ENCODE measurements at places on chromosomes 2 and 18.
A peak's percentile ranks its signal among the peaks of the same experiment; 100 is the strongest.

- no peak for DNase-seq
Measured at GRCh38 chr2:61784643-61785042, 69.2 kb downstream of the FAM161A start.

DNA sequence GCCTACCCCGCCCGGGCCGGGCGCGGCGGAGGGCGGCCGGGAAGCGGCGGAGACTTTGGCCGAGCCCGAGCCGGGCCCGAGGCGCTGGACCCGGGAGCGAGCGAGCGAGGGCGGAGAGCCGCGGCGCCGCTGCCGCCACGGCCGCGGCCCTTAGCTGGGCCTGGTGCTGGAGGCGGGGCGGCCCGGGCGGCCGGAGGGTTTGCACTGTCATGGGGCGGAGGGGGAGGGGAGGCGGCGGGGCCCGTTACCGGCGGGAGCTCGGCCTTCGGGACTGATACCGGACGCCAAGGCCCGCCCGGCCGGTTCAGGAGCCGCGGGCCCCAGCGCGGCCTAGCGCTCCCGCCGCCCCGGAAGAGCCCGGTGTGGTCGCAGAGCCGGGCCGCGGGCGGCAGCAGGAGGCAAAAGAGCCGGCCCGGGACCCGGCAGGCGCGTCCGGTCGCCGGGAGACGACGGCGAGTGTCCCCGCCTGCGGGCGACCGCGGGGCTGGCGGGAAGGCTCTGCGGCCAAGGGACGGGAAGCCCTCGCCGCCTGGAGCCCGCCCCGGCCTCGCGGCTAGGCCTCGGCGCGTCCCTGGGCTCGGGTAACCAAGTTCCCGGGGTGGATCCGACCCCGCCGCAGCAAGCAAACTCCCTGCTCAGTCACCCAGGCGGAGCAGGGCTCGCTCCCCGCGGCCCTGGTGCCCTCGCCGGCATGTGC, 697 bp downstream of the KCMF1 start:
- no peak for DNase-seq

DNA sequence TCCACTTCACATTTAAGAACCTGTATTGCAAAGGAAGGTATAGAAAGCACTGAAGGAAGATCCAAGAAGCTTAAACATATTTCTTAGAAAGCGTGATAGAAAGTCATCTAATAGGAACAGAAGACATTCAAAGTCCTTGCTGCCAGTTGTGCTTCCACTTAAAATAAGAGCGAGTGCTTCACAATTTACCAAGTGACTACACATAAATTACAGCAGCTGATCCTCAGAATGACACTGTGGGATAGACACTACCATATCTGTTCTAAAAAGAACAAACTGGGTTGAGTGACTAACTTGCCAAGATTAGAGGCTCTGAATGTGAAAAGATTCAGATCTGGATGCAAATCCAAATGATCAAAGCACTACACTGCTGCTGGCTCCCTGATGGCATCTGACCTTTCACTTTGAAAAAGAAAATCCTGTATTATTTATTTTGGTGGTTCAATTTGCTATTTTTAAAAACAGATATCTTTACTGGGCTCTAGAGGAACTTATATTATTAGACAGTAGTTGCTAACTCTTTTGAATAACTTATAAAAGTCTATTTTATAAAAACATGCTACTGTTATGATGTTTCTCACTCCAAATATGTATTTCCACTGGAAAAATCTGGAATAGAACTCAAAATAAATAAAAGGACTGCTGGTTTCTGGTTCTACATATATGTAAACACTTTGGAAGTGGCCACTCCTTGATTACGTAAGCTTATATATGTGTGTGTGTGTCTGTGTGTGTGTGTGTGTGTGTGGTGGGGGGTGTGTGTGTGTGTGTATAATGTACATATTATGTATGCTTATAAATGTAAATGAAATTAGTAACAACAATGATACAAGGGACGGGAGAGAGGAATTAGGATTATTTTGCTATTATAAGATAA, 57.4 kb downstream of the KIDINS220 start:
- DNase-seq: no peak

GRCh38 chr2:109513749-109514588, 99.8 kb downstream of the SEPTIN10 start:
- DNase-seq: peak; percentile 64

DNA sequence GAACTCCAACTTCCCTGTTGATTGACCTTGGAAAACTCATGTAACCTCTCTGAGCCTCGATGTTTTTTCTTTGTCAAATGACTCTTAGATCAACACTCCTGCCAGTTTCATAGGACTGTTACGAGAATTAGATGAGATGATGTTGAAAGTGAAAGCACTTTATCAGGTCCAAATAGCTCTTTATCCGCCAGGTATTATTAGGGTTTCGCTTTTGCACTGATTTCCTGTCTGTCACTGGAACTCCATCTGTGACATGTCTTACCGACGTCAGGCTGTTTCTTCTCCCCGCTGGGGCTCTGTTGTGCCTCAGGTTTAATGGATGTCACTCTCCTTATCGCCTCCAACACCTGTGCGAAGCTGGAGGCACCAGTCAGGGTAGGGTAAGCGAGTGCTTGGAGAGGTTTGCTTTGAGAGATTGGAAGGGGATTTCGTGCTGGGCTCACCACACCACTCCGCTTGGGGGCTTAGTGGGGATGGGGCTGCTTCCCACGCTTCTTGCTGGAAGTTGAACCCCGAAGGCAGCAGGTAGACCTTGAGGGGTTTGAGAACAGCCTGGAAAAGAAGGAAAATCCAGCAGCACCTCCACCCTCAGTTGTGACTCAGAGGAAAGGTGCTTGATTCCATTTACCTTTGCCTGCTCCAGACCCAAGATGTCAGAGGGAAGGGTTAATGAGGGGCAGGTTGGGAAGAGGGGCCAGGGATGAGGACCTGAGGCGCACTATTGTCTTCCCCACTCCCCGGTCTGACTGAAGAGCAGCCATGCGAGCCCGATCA, 4.3 kb downstream of the GAD1 start:
- DNase-seq: no peak

DNA sequence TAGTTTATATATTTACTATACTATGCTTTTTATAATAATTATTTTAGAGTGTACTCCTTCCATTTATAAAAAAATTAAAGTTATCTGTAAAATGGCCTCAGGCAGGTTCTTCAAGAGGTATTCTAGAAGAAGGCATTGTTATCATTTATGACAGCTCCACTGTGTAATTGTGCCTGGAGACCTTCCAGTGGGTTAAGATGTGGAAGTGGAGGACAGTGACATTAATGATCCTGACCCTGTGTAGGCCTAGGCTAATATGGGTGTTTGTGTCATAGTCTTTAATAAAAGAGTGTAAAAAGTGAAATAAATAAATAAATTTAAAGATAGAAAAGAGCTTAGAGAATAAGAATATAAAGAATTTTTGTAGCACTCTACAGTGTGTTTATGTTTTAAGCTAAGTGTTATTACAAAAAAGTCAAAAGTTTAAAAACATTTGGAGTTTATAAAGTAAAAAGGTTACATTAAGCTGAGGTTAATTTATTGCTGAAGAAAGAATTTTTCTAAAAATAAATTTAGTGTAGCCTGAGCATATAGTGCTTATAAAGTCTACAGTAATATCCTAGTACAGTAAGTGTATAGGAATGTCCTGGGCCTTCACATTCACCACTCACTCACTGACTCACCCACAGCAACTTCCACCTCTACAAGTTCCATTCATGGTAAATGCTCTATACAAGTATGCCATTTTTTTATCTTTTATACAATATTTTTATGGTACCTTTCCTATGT, 190.0 kb upstream of the SESTD1 start:
- peak; percentile 95 for DNase-seq

- DNase-seq: no peak
Measured at GRCh38 chr18:78932281-78932680, 47.3 kb upstream of the SALL3 start.

GRCh38 chr2:115558725-115559124, 1116.3 kb downstream of the DPP10 start:
- DNase-seq: no peak

- DNase-seq: peak; percentile 94
Measured at GRCh38 chr2:18154259-18154658, 275.8 kb downstream of the KCNS3 start.

GRCh38 chr18:77006305-77007175, 126.0 kb downstream of the MBP start:
- no peak for DNase-seq

DNA sequence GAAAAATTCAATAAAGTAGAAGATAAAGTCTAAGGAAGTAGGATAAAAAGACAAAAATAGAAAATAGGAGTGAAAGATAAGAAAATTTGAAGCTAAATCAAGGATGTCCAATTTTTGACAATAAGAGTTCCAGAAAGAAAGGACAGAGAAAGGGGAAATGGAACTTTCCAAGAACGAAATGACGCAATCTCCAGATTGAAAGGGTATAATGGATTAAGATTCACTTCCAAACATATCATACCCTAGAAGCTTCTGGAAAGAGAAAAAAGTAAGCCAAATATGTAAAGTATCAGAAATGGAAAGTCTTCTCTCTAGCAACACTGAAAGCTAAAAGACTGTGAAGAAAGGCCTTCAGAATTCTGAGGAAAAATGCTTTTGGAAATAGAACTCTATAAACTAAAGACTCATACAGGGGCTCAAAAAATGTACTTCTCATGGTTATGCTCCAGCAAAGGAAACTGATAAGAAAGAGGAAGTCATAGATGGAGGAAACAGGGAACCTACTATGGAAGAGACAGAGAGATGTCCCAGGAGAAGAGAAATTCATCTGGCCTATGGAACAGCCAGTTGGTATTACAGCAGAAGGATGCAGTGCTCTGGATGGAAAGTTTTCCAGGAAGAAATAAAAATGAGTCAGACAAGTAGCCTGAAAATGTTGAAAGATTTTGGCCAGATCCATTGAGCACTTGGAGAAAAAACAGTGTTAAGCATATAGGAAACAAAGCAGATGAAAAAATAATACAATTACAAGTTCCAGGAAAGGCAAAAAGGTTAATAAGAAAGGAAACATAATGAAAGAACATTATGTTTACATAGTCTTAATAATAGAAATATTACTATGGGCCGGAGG, 20.1 kb downstream of the CASP8 start:
- no peak for DNase-seq

DNA sequence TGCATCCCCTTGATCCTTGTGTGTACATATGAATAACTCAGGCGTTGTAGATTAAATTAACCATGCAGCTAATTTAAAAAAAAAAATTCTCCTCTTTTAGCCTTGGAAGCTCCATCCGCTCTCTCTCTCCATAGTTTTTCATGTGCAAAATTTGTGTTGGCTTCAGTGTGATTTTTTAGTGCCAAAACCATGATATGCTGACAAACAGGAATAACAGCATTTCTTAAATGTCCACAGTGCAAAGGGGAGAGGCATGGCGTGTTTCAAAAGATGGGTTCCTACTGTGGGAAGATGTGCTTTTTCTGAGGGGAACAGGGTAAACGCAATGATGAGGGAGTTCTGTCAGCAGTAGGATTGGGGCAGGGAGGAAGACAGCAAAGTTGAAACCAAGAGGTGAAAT, 247.0 kb downstream of the ICOS start:
- no peak for DNase-seq

GRCh38 chr2:60675301-60675700, 80.8 kb upstream of the PAPOLG start:
- DNase-seq: no peak

DNA sequence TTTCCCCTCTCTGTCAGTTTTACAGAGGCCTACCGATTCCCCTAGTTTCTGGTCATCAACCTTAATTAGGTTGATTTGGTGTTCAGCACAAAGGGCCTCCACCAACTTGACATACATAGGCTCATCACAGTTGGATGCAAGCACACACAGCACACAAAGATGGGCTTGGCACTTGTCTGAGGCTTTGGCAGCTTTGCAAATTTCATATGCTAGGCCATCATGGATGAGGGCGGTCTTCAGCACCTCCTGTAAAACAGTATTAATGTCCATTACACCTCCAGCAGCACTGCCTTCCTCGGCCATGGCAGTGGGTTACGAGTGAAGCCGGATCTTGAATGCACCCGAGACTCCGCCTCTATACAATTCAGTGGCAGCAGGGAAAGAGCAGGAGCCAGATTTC, 56.9 kb downstream of the REL start:
- no peak for DNase-seq

GRCh38 chr2:135124924-135125886, 73.1 kb downstream of the RAB3GAP1 start:
- peak; percentile 7 for DNase-seq

GRCh38 chr18:12373116-12373770, 3.8 kb downstream of the AFG3L2 start:
- DNase-seq: no peak

- no peak for DNase-seq
Measured at GRCh38 chr2:216134958-216135541, 25.9 kb downstream of the XRCC5 start.
